Right lobe of liver (tissue), 6 donors: ENCODE measurements at places on chromosomes 1 and 21. TPM values are rescaled to one million over a fixed set of nuclear protein-coding genes. Genes with fewer than 3 reads are reported as not detected.

- H3K27me3 ChIP-seq, result no peaks in the 10 kb centered on the region
- H3K4me3 ChIP-seq, result peak overlapping the region; percentile 72
- peak overlapping the region; percentile 89 for H3K27ac ChIP-seq
These were observed 2.5 kb downstream of the WDR26 start for GRCh38 chr1:224432146-224432545.

- no peaks in the 10 kb centered on the region for H3K36me3 ChIP-seq
- DNase-seq, result peak; percentile 71
- H3K4me3 ChIP-seq, result no peak overlapping the region
These were observed 37.3 kb downstream of the PABPC4 start for GRCh38 chr1:39539252-39539790.

DNA sequence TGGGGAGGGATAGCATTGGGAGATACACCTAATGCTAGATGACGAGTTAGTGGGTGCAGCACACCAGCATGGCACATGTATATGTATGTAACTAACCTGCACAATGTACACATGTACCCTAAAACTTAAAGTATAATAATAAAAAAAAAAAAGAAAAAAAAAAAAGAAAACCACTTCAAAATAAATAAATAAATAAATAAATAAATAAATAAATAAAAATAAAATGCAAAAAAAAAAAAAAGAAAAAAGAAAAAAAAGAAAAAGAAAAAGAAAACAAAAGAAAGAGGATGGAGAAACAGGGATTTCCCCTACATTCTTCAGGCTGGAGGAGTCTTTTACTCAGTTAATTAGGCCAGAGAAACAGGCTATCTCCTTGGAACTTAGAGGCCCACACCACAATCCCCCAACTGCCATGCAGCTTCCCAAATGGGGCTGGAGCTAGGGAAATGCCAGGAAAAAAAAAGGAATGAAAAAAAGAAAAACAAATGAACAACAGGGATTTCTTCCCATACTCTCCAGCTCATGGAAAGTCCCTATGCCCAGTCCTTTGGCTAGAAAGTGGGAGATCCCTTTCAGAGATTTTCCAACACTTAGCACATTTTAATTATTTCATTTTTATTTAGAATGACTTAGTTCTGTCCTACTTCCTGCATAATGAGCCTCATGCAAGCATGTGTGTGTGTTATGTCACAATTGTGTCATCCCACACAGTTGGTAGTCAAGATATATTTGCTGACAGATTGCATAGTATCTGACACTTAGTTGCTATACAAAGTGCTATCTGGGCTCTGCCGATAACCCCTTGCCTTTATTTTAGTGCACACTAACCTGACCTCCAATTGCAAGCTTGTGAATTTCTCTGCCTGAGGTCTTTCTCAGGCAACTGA, 486.4 kb downstream of the PLPP3 start:
- no peaks in the 10 kb centered on the region for H3K4me1 ChIP-seq
- DNase-seq, result no peak
- H3K36me3 ChIP-seq, result no peaks in the 10 kb centered on the region
- H3K27me3 ChIP-seq, result no peaks in the 10 kb centered on the region

DNA sequence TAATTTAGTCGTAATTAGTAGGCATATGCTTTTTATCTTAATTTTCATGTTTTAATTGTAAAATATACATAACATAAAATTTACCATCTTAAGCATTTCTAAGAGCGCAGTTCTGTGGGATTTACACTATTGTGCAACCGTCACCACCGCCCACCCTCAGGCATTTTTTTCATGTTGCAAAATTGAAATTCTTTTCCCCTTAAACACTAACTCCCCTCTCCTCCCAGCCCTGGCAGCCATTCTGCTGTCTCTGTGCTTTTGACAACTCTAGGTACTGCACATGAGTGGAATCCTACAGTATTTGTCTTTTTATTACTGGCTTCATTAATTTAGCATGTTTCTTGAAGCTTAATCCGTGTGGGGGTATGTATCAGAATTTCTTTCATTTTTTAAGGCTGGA, 7.8 kb downstream of the PIK3CD start:
- no peaks in the 10 kb centered on the region for H3K36me3 ChIP-seq
- no peaks in the 10 kb centered on the region for H3K27me3 ChIP-seq
- DNase-seq, result no peak
- no peak overlapping the region for H3K27ac ChIP-seq
- H3K4me1 ChIP-seq, result peaks cover 3% of the 10 kb centered on the region

DNA sequence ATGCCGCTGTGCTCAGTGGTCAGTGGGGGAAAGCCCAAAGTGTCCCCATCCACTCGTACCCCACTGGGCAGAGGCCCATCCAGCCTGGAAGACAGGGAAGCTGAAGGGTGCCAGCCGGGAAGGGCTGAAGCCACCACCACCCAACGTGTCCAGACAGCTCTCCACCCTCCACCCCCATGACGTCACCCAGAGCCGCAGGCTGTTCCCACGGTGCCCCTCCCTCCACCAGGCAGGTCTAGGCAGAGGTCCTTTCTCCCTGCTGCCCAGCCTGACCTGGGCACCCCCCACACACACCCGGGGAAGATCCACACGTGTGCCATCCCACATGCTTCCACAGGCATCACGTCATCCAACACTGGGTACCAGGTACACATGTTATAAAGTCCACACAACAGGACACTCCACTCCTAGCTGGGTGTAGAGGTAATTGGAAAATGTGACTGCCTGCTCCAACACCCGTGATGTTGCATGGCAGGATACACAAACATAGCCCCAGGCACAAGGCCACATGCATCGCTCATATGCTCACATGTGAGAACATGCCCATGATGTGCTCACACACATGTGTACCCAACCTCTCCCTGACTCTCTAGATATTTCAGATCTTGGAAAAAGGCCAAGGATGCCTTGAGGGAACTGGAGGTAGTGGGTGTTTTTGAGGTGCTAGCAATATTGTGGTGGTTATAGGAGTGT, 5.1 kb upstream of the ARHGAP30 start:
- H3K4me1 ChIP-seq, result no peaks in the 10 kb centered on the region
- no peak for DNase-seq
- no peak overlapping the region for H3K27ac ChIP-seq
- H3K36me3 ChIP-seq, result no peaks in the 10 kb centered on the region

GRCh38 chr1:94806441-94806871, 13.7 kb upstream of the SLC44A3 start:
- DNase-seq, result no peak
- no peaks in the 10 kb centered on the region for H3K27me3 ChIP-seq
- no peaks in the 10 kb centered on the region for H3K36me3 ChIP-seq
- no peak overlapping the region for H3K4me3 ChIP-seq
- H3K4me1 ChIP-seq, result no peaks in the 10 kb centered on the region

Gene PCP4
- total RNA-seq, result not detected

Gene CNR2
- 0.07 TPM for total RNA-seq

Gene MSH4
- 0.09 TPM for total RNA-seq

Gene RHCE
- total RNA-seq, result 1.0 TPM

Gene GCSAML
- total RNA-seq, result not detected

Gene CTSE
- total RNA-seq, result not detected

Gene OR10J1
- not detected for total RNA-seq

Gene ANKRD34A
- 0.88 TPM for total RNA-seq

Gene RHOU
- total RNA-seq, result 20.1 TPM
